ENCODE measurements at places on chromosomes 7 and 10. TPM values are rescaled to one million over a fixed set of nuclear protein-coding genes. Genes with fewer than 3 reads are reported as not detected.

- no peak for DNase-seq
Measured at GRCh38 chr10:86155054-86155921, 211.3 kb downstream of the GRID1 start.

DNA sequence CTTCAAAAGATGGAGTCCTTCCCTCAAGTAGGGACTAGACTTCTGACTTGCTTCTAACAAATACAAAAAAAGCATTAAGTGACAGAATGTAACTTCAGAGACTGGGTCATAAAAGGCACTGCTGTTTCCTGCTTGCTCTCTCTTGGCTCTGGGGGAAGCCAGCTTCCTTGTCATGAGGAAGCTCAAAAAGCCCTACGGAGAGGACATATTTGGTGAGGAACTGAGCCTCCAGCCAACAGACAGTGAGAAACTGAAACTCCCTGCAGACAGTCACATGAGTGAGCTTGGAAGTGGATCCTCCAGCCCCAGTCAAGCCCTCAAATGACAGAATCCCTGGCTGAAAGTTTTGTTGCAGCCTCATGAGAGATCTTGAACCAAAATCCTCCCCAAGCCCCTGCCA lies 26.3 kb upstream of the SLC35G1 start:
- DNase-seq: no peak

DNA sequence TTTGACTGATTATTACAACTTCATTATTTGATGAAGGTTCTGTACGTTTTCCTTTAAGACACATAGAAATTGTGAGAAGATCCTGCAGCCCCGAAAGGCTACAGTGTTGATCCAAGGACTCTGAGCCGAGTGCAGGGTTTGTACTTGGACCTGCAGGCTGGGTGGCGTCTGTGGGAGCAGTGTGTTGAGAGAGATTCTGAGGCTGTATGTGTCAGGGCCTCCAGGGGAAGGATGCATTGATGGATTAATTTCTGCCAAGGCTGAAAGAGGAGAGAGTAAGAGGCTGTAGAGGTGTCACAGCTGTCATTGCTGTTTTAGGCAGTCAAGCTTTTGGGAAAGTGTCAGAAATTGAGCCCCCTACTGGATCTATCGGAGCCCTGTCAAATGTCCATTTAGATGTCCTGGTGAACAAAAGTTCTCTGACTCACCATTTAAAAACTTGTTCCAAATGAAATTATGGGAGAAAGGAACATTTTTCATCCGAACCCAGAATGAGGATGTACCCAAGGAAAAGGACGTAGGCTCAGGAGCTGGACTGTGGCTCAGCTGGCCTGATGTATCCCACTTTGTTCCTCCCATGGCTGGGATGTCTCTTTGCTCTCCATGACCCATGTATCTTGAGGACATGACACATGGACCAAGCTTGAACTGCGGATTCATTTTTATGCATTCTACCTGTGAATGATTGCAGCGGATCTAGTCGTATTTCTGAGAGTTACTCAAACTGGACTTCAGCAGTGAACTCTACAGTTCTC lies 102.2 kb downstream of the TCF7L2 start:
- no peak for DNase-seq

GRCh38 chr10:88292185-88292514 lies 291.0 kb downstream of the RNLS start:
- DNase-seq: no peak

GRCh38 chr7:3378390-3379150 lies 77.5 kb downstream of the SDK1 start:
- DNase-seq: no peak

- no peak for DNase-seq
Measured at GRCh38 chr7:107876916-107877315, 14.1 kb upstream of the DLD start.

- no peak for DNase-seq
Measured at GRCh38 chr7:121237601-121238000, 91.2 kb upstream of the WNT16 start.

- no peak for DNase-seq
Measured at GRCh38 chr7:13998866-13999265, 9.4 kb upstream of the ETV1 start.

GRCh38 chr10:97922022-97922758 lies 72.5 kb downstream of the GOLGA7B start:
- no peak for DNase-seq

- no peak for DNase-seq
Measured at GRCh38 chr7:155825336-155825735, 13.1 kb upstream of the SHH start.

GRCh38 chr7:85275204-85275603 lies 88.3 kb upstream of the SEMA3D start:
- no peak for DNase-seq

GRCh38 chr7:2802504-2803341 lies 41.4 kb downstream of the GNA12 start:
- DNase-seq: no peak

DNA sequence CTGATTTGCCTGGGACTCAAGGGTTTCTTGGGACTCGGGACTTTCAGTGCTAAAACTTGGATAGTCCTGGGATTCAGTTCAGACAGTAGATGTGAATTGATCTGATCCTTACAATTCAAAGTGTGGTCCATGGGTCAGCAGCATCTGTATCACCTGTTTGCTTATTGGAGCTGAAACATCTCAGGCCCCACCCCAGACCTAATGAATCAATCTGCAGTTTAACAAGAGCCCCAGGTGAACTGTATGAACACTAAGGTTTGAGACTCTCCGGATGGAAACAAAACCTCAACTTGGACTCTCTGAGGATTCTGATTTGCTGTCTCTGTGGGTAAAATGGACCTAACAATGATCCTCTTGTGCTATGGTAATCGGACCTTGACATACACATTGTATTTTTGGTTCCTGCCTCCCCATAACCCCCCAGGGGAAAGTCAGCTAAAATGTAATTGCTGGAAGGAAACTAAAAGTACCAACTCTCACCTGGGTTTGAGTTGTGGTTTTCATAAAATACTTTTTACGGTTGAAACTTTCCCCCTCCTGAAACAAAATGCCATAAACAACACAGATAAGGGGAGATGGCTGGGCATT lies 11.7 kb downstream of the CYP26A1 start:
- DNase-seq: no peak

Gene PAPOLB
- total RNA-seq: 0.05 TPM

Gene KIN
- total RNA-seq: 7.5 TPM

Gene ACTL6B
- total RNA-seq: not detected

Gene ADCK2
- total RNA-seq: 9.3 TPM

Gene TMEM213
- not detected for total RNA-seq

Gene TMEM60
- total RNA-seq: 6.4 TPM

Gene IGF2BP3
- 0.16 TPM for total RNA-seq
